ENCODE measurements at places on chromosomes 4 and X.

- no peak for DNase-seq
These were observed 259.1 kb upstream of the NOCT start for GRCh38 chr4:138756519-138756918.

DNA sequence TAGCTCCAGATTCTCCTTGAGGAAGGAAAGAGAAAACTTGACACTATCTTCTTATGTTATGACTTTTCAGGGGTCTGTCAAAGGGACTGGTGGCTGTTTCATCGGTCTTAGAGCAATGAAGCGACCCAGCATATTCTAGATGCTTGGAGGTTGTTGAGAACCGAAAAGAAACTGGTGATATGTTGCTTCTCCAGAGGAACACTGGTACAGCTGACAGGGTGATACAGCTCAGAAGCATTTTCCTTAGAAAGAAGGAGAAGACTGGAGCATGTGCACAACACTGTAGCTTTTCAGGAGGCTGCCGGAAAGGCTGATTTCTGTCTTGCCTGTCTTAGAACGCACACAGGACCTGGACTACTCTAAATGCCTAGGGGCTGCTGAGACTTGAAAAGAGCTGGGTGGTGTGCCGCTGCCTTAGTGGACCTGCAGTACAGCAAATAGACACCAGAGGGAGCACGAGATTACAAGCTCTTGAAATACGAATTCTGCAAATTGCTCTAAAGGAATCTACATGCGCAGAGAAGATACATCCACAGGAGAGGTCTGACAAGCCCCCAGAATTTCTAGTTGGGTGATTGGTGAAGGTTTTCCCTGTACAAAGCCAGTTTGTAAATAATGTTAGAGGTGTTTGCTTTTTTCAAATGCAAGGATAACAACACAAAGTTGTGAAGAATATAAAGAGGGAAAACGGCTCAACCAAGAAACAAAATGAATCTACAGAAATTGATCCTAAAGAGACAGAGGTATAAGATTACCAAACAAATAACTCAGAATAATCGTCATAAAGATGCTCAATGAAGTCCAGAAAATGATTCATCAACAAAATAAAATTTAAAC, 223.1 kb upstream of the DMD start:
- no peak for DNase-seq

- DNase-seq, result peak; percentile 17
These were observed 49.8 kb downstream of the TMEM144 start for GRCh38 chr4:158259955-158260575.

GRCh38 chrX:32825009-32825408, 386.3 kb downstream of the DMD start:
- no peak for DNase-seq

- DNase-seq, result no peak
These were observed 799.6 kb upstream of the DIAPH2 start for GRCh38 chrX:95885074-95885473.
